ENCODE measurements at places on chromosomes 7 and 10. TPM values are rescaled to one million over a fixed set of nuclear protein-coding genes. Genes with fewer than 3 reads are reported as not detected.

DNA sequence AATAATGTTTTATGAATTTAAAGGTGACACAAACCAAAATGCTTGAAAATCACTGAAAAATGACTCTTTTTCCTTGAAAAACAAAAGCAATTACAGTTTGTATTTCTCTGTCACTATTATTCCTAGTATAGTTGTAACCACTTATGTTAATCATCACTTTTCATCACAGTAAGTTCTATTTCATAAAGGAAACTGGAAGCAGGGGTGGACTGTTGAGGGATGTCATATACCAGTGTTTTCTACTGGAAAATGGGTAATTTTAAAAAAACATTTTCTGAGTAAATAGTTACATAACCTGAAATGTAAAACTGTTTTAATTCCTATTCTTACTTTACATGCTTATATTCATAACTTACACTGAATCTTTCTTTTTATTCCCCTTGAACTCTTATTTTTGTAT is 32.2 kb upstream of the SFMBT2 start:
- DNase-seq: no peak

NKX1-2 gene
- total RNA-seq: not detected

DNA sequence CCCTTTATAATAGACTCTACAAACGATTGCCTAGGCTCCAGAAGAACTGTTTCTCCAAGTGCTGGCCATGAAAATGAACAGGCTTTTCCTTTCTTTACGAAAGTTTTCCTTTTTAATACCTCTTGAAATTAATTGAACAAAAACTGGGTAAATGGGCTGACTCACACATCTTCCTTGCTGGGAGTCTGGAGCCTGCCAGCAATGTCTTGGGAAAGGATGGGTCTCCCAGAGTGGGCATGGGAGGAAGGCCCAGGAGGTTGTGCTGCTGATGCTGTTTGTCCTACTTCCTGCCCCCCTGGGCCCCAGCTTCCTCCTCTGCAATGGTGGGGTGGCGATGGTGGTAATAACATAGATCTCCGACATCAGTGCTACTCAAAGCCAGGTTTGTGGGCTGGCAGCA is 174.1 kb downstream of the RPS24 start:
- no peak for DNase-seq

FAM25C gene
- not detected for total RNA-seq

DNA sequence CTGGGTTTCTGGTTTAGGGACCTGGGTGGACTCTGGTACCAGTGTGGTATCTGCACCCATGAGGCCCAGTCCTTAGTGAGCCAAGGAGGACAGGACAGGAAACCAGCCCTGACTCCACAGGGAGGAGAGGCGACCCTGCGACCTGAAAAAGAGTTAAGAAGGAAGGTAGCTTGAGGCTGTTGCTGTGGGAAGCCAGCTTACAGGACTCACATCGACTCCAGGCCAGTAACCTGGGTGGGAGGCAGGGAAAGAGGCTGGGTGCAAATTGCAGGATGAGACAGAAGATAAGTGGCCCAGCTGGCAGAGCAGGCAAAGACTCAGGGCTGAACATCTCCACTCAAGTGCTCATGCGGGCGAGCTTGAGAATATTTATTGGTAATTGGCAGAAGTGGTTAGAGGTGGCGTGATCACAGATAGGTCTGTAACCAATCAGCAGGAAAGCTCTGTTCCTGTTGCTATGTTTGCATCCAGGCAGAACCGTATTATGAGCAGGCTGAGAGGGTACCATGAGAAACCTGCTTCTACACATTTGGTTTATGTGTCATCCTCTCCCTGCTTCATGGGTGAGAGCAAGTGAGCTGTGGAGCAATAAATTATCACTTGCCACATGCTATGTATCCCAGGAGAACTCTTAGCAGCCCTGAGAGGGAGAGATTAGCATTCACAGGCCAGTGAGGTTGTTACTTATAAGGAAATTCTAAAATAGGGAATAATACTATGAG is 11.0 kb downstream of the TLL2 start:
- DNase-seq: no peak
